GM19239 (cell line): ENCODE measurements at places on chromosomes 2 and 18.

DNA sequence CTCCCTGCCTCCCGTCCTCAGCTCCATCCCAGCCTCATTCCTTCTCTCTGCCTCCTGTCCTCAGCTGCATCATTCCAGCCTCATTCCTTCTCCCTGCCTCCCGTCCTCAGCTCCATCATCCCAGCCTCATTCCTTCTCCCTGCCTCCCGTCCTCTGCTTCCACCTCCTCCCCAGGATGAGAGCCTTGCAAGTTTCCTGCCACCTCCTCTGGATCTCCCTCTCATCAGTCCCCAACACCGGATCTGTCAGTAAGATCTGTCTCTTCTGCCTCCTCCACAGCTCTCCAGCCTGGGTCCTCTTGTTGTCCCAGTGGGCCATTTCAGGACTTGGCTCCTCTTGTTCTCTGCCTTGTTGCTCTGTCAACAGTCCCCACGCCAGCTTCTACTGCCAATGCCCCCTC is 130.9 kb downstream of the NDUFA10 start:
- no peak for DNase-seq

DNA sequence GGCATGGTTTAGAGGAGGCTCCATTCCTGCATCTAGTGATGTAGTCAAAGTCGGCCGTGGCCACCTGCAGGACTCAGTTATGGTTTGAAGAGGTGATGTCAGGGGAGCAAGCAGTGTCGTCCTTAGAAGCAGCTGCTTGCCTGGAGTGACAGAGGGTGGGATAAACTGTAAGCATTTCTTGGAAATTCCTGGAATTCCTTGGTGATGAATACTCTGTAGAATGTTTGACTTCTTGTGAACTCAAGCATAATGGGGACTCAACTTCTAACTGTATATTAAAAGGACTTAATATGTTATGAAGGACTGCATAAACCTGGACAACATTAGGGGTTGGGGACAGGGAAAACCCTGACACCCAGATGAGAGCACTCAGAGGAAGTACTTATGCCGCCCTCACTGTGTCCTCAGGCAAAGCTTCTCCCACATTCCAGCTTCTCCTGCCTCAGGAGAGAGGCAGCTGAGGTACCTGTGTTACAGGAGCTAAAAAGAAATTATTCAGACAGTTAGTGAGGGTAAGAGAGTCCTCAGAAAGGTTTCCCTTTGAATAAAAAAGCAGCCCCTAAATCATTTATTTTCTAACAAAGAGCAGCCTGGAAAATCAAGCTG is 459.9 kb upstream of the CELF4 start:
- DNase-seq, result no peak

DNA sequence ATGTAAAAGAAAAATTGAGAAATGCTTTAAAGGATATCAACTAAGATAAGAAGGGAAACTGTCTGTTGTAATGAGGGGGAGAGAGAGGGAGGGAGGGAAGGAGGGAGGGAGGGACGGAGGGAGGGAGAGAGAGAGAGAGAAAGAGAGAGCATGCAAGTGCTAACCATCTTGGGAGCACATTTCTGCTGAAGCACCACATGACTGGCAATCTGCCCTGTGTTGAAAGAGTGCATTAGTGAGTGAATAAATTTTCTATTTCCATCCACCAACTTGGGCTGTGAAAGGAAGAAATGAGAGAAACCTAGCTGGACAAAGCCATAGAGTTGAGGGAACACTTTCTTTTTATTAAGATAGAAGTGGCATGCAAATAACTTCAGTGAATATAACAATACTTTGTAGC is 110.7 kb downstream of the TMX3 start:
- no peak for DNase-seq

- no peak for DNase-seq
Observed at GRCh38 chr2:65044097-65044735, 12.0 kb upstream of the CEP68 start.

GRCh38 chr2:171180229-171180930 is 19.7 kb upstream of the TLK1 start:
- DNase-seq, result no peak

DNA sequence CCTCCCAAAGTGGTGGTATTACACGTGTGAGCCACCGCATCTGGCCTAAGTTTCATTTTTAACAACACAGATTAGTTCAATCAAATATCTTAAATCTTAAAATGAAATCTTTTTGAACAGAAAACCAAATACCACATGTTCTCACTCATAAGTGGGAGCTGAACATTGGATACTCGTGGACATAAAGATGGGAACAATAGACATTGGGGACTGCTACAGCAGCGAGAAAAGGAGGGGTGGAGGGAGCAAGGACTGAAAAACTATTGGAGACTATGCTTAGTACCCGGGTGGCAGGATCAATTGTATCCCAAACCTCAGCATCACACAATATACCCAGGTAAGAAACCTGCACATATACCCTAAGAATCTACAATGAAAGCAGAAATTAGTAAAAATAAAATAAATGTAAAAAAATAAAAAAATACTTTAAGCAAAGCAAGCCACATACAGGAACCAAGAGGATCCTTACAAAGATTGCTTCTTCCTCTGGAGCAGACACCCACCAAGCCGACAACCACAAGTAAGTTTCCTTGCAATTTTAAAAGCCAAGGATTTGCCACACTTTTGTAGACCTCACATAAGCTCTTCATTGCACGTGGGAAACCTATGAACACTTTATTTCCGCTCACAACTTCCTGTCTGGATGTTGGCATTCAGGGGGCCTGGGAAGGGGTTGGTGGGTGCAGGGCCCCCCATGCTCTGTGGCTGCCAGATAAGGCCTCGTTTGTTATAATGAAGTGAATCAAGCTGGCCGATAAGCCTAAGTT is 147.9 kb downstream of the MYCN start:
- DNase-seq, result no peak

- DNase-seq, result no peak
Observed at GRCh38 chr18:9951022-9951859, 37.4 kb downstream of the VAPA start.

DNA sequence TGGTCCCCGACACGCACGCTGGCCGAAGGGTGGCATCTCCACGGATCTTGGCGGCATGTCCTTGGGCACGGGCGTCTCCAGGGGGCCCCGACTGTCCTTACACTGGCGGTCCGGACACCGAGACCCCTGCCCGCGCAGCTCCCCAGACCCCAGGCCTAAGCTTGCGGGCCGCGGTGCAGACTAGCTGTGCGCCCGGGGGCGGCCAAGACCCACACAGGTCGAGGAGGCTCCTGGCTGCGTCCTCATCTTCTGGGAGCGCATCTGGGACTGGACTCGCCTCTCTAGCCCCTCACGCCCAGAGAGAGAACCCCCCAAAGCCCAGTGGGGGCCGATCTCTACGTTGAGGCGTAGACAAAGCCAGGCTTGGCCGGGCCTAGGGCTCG is 475 bp upstream of the TWIST2 start:
- DNase-seq, result no peak

DNA sequence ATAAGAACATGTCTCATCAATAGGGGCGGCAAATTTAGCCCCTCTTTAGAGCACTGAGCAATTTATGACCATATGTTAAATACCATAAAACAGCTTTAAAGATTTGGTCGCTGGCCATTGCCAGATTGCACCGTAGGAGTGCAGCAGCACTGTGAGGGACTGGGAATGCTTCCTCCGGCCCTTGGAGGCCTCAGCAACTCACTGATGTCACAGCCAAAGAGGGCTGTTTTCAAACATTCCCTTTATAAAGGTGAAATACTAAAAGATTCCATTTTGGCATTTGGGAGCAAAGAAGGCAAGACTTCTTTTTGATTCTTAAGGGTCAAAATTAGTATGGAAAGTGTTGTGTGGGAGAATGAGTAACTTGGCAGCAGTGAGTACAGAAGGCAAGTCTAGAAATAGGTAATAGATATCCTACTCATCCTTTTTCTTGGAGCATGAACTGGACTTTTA is 63.7 kb downstream of the BABAM2 start:
- DNase-seq, result no peak

- DNase-seq, result no peak
Observed at GRCh38 chr18:70181725-70182124, 23.8 kb downstream of the RTTN start.
